ENCODE measurements at places on chromosomes 7 and 10.
A peak's percentile ranks its signal among the peaks of the same experiment; 100 is the strongest.

GRCh38 chr7:151761231-151761630 is 115.7 kb downstream of the PRKAG2 start:
- DNase-seq = no peak

DNA sequence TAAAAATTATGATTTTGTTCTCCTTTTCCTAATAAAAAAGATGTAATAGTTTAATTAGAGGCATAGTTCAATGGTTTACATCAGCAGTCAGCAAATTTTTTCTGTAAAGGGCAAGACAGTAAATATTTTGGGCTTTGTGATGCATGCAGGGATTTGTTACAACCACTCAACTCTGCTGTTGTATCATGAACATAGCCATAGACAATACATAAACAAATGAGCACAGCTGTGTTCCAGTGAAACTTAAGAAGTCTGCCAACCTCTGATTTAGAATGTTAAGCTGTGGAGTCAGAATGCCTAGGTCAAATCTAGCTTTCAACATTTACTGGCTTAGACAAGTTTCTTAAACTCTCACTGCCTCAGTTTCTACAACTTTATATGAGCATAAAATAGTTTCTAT is 31.6 kb downstream of the ASZ1 start:
- no peak for DNase-seq

DNA sequence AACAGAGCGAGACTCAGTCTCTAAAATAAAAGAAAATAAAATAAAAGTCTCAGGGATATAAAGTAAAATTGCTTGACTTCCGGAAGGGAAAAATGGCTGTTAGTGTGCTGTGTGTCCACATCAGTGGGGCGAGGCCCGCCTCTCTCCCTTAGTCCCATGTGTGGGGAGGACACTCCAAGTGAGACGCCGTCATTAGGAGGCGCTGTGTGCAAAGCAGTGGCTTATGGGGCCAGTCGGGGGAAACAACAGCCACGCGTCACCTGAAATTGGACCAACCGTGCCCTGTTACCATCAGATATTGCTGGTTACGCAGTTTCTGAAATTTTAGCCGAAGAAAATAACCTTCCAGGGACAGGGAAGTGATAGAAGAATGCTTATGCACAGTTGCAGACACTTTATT is 15.8 kb downstream of the SFXN4 start:
- DNase-seq = no peak

GRCh38 chr10:68049289-68050078 is 25.6 kb downstream of the HERC4 start:
- peak; percentile 29 for DNase-seq

DNA sequence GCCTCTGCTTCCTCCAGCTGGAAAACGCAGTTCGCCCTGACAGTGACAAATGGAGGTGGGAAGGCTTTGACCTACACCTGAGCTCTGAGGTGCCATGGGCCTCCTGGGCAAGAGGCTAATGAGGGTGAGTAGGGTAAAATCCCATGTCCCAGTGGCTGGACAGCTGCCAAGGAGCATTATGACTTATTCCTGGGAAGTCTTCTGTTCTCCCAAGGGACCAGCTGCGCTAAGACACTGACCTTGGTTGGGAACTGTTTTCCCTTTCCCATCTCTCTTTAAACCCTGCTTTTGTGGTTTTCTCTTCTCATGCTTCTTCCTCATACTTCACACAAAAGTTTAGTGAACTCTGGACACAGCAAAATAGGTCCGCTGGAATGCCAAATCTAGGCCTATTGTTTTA is 72.6 kb downstream of the COPG2 start:
- DNase-seq = no peak

GRCh38 chr10:93437086-93437945 is 44.8 kb downstream of the MYOF start:
- peak; percentile 99 for DNase-seq

DNA sequence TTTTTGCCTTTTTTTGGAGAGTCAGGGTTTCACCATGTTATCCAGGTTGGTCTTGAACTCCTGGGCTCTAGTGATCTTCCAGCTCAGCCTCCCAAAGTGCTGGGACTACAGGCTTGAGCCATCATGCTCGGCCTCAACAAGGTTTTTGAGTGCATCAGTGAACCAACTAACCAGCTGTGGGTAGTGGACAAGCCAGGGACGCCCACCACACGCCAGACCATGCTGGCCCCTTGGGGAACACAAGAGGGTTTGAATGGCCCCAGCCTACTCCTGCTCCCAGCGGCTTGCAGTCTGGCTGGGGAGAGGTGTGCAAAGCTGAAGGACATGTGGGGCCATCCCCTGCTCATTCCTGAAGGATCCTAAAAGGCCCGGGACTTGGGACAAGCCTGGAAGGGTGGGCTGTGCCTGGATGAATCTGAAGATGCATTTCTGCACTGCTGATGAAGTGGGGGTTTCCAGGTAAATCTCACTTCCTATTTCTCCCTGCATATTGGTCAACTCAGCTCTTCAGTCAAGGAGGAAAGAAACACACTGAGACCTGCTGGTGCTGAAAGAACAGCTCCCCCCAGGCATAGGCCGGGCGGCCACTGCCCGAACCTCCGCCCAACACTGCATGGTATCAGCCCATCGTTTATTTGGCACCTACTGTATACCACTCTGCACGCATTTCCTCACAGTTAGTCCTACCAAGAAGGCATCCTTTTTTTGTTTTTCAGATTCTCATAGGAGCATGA is 6.9 kb downstream of the MMD2 start:
- DNase-seq = no peak

GRCh38 chr10:119364645-119365600 is 157.6 kb downstream of the GRK5 start:
- peak; percentile 85 for DNase-seq

DNA sequence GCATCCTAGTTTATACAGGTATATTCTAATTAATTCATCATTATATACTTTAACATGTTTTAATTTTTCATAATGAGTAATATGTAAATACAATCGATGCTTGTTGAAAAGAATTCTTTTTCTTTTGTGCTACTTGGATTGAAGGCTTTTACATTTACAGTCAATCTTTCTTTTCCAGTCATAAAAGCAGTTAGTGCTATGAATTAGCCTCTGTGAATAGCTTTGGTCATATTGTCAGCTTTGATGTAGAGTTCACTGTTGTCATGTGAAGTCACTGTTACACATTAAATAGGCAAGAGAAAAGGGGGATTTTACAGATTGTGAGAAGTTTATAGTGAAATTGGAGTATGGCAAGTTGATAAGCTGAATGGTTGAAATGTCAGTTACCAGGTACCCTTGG is 103.3 kb upstream of the FAM133B start:
- DNase-seq = no peak

- DNase-seq = no peak
Observed at GRCh38 chr10:102845352-102845902, 8.2 kb upstream of the CYP17A1 start.

- no peak for DNase-seq
Observed at GRCh38 chr7:18663321-18663720, 167.8 kb downstream of the HDAC9 start.

DNA sequence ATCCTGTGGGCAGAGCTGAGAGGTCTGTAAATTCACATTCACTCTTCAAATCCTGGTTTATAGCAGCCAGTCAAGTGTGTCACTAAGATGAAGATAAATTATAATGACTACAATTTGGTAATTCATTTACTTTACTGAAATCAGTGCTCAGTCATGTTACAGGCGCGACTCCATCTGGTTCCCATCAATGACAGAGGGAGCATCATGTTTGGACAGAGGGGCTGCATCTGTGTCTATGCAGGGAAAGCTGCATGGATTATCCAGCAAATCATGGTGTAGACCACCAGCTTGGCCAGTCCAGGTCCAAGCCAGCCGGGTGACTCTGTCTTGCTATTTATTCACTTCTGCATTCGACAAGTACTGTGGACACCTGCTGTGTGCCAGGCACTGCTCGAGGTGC is 214.1 kb upstream of the ZNF32 start:
- DNase-seq = no peak

- DNase-seq = no peak
Observed at GRCh38 chr10:27986821-27987220, 12.1 kb downstream of the ODAD2 start.

- peak; percentile 12 for DNase-seq
Observed at GRCh38 chr7:64685741-64686140, 19.8 kb downstream of the ZNF107 start.

- no peak for DNase-seq
Observed at GRCh38 chr7:44776211-44776610, 20.3 kb upstream of the PPIA start.

DNA sequence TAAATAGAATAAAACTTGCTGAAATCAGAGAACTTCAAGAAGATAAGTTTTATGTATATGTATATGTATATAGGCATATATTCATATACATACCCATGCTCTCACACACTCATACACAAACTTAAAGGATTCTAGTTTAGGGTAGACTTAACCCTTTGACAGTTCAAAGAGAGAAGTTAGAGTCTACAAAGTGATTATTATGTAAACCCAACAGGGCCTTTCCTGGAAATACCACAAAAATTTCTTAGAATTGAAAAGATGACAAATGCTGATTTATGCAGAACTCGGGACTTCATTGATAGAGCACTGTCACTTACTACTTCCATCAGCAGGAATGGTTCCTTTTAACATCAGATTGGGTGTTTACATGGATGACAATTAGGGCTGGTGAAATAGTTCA is 763.5 kb downstream of the AUTS2 start:
- DNase-seq = no peak

GRCh38 chr7:128419257-128419656 is 9.5 kb upstream of the IMPDH1 start:
- no peak for DNase-seq

DNA sequence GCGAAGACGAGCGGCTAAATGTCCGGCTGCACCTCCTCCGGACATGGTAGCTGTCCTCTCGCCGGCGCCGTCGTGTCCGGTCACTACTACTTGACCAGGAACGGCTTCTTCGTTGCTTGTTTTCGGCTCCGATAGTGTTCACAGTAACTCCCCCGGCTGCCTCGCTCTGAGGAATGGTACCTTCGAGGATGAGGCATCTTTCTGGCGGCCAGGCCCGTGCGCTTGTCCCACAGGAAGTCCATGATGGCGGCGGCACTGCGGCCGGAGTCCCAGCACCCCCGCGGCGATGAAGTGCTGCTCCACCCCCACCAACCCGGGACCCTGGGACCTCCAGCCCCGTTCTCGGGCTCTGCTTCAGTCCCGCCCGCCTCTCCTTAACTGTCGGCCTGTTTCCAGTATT is 11.0 kb upstream of the CCDC126 start:
- no peak for DNase-seq

- DNase-seq = peak; percentile 29
Observed at GRCh38 chr7:39413636-39414223, 152.5 kb upstream of the YAE1 start.

GRCh38 chr10:104257235-104257634 is 2.5 kb downstream of the GSTO1 start:
- DNase-seq = no peak

GRCh38 chr10:80410578-80411145 is 2.3 kb downstream of the PRXL2A start:
- DNase-seq = peak; percentile 93

- DNase-seq = no peak
Observed at GRCh38 chr10:47077941-47078340, 166.7 kb downstream of the PTPN20 start.

DNA sequence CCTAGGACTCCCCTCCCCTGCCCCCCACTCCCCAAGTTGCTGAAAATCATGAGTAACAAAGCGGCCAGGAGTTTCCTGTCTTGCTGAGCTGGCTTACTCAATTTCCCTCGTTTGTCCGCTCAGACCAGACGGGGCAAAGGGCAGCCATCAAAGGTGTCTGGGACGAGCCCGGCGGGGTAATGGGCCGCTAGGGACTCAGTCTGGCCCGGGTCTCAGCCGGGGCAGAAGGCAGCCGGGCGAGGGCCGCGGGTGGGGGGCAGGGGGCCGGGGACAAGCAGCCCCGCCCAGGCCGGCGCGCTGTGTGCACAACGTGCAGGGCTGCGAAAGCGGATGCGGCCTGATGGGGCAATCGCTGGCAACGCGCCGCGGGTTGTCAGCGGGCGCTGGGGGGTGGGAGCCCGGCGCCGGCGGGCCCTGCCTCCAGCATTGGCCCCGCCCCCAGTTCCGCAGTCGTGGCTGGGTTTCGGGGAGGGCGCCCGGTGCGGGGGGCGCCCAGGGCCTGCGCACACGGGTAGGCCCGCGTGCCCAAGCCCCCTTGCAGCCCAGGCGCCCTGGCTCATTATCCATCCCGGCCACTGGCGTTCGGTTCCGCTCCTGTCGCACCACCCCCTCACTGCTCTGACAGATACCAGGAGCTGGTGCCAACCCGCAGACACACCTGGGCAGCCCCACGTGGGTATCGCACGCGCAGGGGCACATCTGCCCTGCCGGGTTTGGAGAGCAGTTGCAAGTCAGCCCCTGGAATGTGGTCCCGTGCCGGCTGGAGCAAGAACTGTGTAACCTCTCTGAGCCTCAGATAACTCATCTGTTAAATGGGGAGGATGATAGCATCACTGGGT is 35.1 kb downstream of the DNAJB12 start:
- peak; percentile 94 for DNase-seq

GRCh38 chr7:158728911-158729645 is 24.5 kb upstream of the NCAPG2 start:
- no peak for DNase-seq

- peak; percentile 95 for DNase-seq
Observed at GRCh38 chr7:136049818-136050461, 72.8 kb upstream of the MTPN start.

DNA sequence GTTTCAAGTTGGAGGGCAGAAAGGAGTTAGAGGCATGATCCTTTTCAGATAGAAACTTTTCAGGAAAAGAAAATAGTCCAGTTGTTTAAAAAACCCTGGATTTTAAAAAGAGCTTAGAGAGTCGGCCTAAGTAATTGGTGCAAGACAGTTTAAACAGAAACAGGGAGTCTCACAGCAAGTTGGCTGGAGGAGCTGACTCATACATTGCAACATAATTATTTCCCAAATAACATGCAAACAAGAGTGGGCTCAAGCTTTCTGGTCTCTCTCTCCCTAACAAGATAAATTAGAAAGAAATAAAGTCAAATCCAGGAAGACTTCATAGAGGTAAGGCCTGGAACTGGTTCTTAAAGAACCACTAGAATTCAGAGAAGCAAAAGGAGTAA is 100.3 kb upstream of the AGBL3 start:
- DNase-seq = peak; percentile 90

DNA sequence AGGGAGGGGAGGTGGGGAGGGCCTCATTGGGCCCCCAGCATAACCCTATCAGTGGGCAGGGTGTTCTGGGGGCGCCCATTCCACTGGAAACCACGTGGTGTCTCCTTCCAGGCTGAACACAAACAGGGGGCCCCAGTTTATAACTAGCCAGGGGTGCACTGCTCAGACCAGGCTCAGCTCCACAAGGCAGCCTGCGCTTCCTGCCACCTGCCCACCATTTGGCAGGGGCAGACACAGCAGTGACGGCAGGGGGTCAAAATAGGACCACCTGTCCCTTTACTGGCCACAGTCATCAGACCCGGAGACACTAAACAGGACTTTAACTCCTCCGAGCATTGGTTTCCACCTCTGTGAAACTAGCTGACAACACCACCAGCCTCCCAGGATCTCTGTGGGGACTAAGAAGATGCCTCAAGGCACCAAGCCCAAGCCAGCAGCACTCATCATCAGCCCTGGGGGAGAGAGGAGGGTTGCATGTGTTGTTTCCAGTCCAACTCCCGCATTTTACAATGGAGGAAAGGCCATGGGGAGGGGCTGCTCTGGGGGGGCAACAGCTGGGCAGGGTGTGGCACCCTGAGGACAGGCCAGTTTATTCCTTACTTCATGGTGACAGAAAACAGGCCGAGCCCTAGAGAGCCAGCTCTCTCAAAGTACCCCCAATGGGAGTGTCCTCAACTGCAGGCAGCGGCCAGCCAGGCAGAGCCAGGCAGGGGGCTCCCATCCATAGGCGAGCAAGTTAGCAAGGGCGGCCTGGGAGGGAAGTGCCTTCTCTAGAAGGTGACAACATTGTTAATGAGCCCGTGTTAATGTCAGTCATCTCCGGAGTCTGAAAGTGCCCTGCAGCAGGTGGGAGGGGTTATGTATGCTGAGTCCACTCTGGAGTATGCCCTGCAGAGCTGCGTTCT is 127.6 kb downstream of the TNS3 start:
- no peak for DNase-seq

Data from umbilical cord (tissue), 2 donors.